NCI-H526 treated with DMSO at 0.1 percent for 48 hours (cell line): ENCODE measurements at places on chromosomes 3 and 15.

- DNase-seq, result no peak
These were observed 105.7 kb downstream of the SNRPN start for GRCh38 chr15:25060472-25060803.

DNA sequence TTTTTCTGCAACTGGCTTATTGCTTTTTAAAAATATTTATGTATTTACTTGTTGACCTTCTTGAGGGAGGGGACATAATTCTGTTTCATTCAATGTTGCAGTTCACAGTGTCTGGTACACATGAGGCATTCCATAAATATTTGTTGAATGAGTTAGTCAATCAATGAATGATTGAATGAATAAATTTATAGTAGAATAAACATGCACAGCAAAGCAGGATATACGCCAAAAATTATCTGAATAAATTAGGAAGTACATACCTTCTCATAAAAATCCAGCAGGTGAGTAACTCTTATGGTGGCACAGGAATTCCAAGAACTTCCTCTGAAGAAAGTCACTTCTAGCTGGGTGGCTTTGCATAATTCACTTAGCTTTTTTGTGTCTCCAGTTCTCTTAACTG lies 469.4 kb upstream of the ATP11B start:
- no peak for DNase-seq

DNA sequence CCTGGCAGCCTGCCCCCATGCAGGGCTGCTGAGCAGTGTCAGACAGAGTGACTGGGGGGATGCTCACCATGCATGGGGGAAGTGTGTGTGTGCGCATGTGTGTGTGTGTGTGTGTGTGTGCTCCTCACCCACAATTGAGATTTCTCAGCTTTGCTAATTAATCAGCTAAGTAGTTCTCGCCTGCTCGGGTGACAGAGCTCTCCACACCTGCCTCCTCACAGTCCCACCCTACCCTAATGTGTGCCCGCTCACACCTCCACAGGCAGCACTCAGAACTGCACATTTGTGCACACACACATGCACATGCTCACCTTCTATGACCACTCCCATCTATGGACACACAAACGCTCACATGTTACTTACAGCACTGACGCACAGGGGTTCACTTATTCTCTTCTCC lies 37.3 kb downstream of the CACNA2D2 start:
- no peak for DNase-seq

DNA sequence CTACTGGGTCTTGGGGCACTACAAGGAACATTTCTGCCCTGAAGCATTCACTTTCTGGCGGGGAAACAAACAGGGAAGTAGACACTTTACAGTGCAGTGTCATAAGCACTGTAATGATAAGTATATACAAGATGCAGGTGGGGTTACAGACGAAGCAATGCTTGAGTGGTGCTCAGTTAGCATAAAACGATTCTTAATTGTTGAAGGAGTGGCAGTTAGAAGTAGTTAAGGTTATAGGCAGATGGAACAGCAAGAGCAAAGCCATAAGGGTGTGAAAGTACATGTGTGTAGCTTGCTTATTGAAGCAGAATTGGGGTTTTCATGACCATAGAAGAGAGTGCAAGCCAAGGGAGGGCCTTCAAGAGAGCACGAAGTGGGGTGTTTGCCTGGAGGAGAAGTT lies 46.2 kb downstream of the SLC25A26 start:
- DNase-seq, result no peak

DNA sequence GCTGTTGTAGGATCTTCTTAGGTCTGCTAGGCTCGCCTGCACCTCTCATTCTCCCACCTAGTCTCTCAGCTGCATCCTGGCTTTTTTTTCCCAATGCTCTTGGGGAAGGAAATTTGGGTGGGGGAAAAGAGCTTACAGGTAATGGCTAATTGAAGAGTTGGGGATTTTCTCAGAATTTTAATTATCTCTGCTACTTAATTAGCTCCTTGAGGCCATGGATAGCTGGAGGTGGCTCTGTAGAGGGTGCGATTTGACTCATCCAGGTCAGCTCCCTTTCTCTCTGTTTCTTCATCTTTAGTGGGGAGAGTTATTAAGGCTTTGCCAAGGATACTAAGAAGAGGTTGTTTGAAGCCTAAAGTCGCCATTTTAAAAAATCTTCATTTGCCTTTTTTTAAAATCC lies 22.6 kb downstream of the SNAPC5 start:
- DNase-seq, result no peak

DNA sequence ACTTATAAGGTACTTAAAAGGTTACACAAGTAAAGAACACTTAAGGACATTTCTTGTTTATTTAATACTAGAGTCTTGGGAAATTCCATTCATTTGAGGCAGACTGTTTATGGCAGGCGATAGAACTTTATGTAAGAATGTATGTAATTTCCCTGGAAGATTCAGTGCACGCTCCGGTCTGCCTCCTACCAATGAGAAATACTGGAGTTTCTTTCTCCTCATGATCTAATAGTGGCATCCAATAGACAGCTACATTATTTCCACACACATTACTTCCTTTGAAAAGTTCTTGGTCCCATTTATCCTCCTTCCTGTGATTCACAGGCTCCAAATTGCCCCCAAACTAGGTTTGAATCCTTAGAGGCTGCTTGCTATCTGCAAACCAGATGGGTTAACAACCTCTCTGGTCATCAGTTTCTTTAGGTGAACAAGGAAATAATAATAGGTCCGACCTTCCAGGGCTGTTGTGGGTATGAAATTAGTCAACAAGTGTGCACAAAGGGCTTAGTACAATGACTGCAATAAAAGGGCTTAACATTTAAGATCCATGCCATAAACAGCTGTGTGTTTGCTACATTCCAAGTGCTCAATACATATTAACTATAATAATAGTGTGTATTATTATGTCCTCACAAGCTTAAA lies 30.7 kb downstream of the EIF4E3 start:
- no peak for DNase-seq

DNA sequence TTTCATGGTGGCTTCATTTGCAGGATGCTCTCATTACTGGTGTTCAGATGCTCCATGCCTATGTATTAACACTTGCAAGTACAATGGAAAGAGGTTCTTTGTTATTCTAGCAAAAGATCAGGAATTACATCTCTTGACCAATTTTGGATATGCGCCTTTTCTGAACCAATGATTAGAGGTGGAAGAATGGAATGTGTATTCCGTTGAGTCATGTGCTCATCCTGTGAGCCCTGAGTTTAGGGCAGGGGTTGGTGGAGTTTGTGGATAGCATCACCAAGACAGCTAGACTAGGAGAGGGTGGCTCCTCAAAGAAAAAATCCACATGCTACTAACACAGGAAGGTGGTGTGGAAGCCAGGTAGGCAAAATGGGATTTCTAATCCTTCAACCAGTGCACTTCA lies 80.7 kb upstream of the SLC25A26 start:
- DNase-seq, result no peak

DNA sequence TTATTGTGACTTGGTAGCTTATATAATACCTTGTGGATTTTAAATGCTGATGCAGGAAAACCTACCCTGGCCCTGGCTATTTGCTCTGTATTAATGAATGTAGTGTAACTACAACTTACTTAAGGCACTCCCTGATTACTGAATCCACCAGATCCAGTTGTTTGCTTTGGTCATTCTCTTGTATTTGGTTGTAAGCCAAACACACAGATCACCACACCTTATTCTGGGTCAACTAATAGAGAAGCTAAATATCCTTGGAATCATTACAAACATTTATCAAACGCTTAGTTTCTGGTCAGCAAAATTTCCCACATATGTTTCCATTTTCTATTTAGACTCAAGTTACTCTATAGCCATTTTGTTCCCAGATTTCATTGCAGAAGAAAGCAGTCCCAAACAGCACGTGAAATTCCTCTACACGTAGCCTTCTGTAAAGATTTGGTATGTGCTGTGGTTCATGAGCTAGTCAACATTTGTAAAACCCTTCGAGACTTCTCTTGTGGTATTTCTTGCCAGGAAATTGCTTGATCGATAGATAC lies 322.6 kb downstream of the MEX3B start:
- no peak for DNase-seq

GRCh38 chr3:42843713-42844411 lies 31.8 kb downstream of the CYP8B1 start:
- no peak for DNase-seq

DNA sequence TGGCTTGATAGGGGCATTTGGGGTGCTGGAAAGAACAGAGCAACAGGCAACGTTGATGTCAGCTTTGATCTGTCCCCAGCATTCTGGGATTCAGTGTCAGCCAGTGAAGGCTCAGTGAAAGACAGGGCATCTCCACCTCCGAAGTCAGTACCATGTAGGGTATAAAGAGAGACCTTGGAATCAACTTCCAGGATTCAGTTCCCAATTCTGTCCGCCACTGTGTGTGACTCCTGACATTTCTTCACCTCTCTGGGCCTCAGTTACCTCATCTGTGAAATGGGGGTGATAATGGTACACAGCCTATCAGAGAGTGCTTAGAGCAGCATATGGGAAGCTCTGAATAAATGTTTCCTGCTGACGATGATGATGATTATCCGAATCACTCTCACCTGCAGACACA lies 55.6 kb upstream of the FLNB start:
- no peak for DNase-seq

GRCh38 chr3:100882571-100882984 lies 110.6 kb downstream of the ABI3BP start:
- no peak for DNase-seq

DNA sequence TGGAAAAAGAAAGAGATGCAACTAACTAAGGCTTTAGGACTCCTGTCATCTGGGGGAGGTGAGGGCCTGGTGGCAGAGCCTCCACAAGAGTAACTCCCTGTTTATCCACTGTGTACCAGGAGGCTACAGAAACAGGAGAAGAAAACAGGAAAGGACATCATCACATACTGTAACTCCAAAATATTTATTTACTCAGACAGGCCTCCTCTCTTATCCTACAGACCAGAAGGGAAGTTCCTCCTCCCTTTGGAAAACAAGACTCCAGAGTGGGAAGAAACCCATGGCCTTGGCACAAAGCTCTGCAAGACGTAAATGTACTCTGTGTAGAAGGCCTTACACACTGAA lies 40.1 kb upstream of the AKAP13 start:
- no peak for DNase-seq

DNA sequence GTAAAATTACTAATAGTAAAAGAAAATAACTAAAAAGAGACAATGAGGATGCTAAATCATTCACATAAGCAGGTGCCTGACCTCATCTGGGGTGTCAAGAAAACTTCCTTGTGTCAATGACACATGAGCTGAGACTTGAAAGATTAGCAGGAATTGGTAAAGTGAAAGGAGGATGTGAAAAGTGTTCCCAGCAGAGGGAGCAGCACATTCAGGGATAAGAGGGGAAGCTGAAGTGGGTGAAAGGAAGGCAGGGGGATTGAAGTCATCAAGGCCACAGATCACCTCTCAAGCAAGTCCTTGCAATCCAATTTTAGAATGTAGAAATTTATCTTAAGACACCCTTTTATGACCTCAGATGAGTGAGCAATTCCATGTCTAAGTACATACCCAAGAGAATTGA lies 60.2 kb upstream of the ACP3 start:
- no peak for DNase-seq

GRCh38 chr3:163016251-163016650 lies 1519.6 kb downstream of the OTOL1 start:
- DNase-seq, result no peak

GRCh38 chr3:28386049-28386448 lies 37.4 kb upstream of the AZI2 start:
- no peak for DNase-seq

DNA sequence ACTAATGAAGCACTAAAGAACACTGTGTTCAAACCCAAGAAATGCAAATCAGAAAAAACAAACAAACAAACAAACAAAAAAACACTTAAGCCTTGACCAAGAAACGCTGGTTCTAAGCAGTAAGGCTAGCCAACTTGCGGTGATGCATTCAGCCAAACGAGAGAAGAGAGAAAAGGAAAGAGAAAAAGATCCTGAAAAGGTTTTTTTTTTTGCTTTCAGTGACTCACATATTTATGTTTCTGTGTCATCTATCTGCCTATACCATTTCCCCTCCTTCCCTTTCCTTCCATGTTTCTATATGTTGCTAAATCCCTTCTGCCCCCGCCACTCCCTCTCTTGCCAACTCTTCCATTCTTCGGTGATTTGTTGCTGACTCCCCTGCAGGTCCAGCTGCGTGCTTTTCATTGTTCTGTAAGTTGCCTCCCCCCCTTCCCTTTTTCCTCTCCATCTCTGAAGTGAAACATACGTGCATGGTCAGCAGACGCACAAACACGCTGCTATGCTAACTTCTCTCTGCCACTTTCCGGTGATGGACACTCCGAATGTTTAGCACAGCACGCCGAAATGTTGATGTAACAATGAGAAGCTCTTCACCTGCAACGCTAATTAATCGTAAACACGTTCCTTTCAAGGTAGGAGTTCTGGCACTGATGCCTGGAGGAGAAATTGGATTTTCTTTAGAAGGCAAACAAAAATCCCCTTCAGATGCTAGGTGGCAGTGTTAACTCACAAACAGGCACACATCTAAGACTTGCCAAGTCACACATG lies 154.4 kb downstream of the TUSC7 start:
- DNase-seq, result peak; percentile 35

DNA sequence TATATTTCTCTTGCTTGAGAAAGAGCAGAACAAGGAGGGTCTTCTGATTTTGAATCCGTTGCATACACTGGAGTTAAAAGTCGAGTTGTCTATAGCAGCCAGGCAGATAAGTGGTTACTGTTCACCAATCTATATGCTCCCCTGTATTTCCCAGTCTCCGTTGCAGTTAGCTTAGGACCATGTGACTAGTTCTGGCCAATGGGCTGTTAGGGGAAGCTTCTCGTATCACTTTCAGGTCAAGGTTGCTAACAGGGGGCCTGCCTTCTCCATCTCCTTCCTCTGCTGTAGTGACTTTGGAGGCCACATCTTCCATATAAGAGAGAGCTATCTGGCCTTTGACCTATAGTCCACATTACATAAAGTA lies 188.5 kb upstream of the KBTBD8 start:
- DNase-seq, result no peak

- DNase-seq, result no peak
These were observed 310.6 kb downstream of the NSUN3 start for GRCh38 chr3:94373456-94373855.

DNA sequence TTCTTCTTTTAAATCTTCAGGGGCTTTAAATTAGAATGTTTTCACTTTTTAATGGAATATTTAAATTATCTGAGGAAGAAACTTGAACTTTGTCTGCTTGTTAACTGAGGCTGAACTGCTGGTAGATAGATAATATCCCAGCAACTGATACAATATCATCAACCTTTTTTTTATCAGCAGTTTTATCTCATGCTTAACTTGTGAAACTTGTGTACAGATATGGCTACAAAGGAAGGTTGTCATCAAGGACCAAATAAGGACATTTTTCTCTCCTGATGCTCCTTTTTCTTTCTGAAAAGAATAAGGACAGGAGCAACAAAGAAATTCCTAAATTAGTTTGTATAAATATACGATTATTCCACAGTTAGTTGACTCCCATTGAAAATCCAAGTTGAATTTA lies 66.4 kb upstream of the KBTBD8 start:
- peak; percentile 52 for DNase-seq

GRCh38 chr3:175741951-175742350 lies 882.8 kb downstream of the NAALADL2 start:
- no peak for DNase-seq

- no peak for DNase-seq
These were observed 301.8 kb upstream of the PDZRN3 start for GRCh38 chr3:73926360-73927202.

GRCh38 chr3:114502204-114502603 lies 208.4 kb downstream of the TIGIT start:
- DNase-seq, result no peak
